ENCODE measurements at places on chromosomes 12 and 14. TPM values are rescaled to one million over a fixed set of nuclear protein-coding genes. Genes with fewer than 3 reads are reported as not detected.

The RD3L gene
- total RNA-seq, result not detected

The CLEC2B gene
- total RNA-seq, result not detected

DNA sequence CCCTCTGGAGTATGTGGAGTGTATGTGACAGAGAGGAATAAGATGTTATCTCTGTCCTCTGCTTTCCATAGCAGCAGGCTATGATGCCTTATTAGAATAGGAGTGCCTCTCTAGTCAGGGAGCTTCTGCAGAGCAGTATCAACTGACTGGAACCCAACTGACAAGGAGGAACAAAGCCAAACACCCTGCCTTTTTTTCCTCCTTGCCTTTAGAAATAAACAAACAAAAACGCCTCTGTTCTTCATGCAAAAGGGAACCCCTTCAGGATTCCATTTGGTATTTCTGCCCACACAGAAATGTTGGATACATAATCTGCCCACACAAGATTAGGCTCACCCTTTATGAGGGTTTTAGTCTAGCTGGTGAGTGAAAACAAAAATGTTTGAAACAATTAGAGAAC lies 50.3 kb downstream of the VRK1 start:
- DNase-seq, result no peak

The GNB3 gene
- total RNA-seq, result 9.0 TPM

GRCh38 chr12:51874000-51874399 lies 13.9 kb upstream of the ANKRD33 start:
- no peak for DNase-seq

DNA sequence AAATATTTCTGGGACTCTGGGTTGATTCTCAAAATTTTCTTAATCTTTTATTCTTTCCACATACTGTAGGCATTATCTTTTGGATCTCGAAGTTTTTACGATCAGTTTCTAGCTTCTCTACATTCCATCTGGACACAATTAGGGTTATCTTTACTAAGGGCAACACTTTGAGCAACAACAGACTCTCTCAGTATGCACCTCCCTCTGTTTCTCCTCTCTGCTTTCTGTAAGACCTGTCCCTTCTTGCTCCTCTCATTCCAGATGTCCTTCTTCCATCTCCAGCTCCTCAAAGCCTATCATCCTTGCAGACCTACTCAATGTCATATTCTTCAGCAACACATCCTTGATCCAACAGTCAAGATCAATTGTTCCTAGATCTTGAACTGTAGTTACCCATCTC lies 457.0 kb downstream of the SLC6A15 start:
- no peak for DNase-seq

The INHBE gene
- total RNA-seq, result not detected

- DNase-seq, result no peak
Measured at GRCh38 chr14:72332871-72333270, 400.6 kb downstream of the RGS6 start.

The ASB2 gene
- total RNA-seq, result not detected

DNA sequence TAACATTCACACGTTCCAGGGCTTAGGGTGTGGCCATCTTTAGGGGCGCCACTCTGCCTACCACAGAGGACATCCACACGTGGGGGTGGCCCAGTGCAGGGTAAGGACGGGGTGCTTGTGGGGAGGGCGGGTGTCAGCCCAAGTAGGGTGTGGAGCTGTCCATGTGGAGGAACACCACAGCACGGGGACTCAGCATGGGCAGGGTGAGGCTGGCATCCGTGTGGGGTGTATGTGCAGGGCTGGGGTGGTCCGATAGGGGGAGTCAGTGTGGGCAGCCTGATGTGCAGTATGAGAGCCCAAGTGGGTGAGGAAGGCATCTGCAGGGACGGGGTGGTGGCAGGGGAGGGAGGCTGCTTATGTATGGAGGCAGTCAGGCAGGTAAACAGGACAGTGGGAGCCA lies 17.7 kb downstream of the PSMC1 start:
- DNase-seq, result no peak

DNA sequence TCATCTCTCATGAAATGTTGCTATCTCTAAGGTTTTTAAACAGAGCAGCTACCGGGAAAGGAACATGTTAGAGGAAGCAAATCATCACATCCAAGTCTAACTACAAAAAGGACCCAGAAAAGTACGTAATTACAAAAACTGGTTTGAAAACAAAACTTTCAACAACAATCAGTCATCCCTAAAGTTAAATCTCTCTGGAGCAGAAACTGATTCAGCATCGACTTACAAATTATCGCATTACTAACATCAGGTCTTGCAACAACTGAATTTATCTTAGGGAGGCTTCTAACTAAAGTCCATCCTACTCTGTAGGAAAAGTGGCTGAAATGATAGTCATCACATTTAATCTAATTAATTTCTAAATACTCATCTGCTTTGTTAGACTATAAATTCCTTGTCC lies 137.0 kb downstream of the MED13L start:
- DNase-seq, result no peak

DNA sequence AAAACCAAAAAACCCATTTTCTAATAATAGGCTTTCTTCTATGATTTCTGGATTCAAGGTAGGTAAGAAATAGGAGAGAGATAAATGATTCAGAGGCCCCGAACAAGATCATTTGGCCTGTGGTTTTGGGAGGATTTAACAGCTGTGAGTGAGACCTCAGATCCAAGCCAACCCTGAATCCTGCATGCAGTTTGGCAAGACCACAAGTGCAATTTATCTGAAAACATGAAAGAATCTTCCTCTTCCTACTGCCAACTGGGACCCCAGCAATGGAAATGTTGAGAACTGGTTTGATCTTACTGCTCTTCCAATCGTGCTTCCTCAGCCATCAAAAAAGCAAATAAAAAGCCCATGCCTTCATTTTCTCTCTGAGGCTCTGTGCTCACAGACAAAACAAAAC lies 519.7 kb upstream of the TBX3 start:
- no peak for DNase-seq

- DNase-seq, result no peak
Measured at GRCh38 chr12:51085757-51086156, 2.4 kb upstream of the CSRNP2 start.

The TAS2R8 gene
- 0.44 TPM for total RNA-seq

DNA sequence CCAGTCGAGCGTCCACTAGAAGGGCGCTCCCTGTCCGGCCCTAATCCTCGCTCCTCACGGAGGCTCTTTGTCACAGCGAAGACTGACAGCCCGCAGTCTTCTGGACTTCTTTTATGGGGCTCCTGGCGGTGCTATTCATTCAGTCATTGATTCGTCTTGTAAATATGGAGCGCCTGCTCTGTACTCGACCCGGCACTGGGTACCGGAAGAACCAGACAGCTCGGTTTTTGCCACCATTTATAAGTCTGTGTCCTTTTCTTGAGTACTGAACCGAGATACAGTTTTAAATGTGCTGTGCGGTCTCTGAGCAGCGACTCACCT lies 570 bp downstream of the DMAC2L start:
- no peak for DNase-seq

GRCh38 chr14:86766469-86766868 lies 1226.5 kb downstream of the GALC start:
- DNase-seq, result no peak

- no peak for DNase-seq
Measured at GRCh38 chr14:74492776-74493342, at the start of gene NPC2. NPC2 (minus strand) TSS chr14:74493305; CDS start chr14:74493274, 31 bp downstream.

The SCN8A gene
- 5.0 TPM for total RNA-seq

The TCL1B gene
- not detected for total RNA-seq

GRCh38 chr12:105335856-105336255 lies 5.4 kb downstream of the C12orf75 start:
- no peak for DNase-seq

DNA sequence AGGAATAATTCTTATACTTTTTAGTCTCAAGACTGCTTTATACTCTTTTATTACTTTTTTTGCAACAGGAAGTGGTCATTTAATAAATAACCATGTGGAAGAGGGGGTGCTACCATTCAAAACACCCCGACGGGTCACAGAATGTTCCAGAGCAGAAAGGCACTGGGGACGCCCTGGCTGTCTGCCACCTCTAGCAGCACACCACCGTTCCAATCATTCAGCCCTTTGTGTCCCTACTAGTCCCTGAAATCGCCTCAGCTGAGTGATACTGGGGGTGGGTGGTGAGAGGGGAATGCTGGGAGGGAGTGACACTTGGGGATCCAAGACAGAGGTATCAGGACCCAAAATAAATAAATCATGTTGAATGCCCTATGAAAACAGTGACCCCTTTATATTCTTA lies 52.4 kb downstream of the MON2 start:
- no peak for DNase-seq

DNA sequence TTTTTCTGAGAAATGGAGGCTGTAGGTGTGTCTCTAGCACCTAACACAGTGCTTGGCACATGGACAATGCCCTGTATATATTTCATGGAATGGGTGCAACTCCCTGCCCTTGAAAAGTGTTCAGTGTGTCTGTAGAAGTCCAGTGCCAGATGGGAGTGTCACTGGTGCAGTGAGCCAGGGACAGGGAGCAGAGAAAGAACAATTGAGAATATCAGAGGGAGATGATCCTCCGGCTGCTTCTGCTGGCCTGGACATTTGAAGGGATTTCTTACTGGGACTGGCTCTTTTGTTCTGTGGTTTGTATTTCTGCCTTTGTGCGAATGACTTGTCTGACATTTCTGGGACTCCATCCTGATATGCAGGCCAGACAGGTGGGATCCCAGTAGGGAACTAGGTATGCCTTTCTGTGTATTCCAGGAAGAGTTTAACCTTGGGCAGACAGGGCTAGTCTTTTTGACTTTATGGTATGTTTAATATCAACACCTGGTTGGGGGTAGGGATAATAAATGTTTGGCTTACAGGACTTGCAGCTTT lies 328.0 kb downstream of the NRXN3 start:
- no peak for DNase-seq

The DCTN2 gene
- total RNA-seq, result 195 TPM

Data from endothelial cell (in vitro differentiated cells).